ENCODE measurements at places on chromosomes 16 and 17.

- DNase-seq = no peak
These were observed 4.6 kb downstream of the GAS2L2 start for GRCh38 chr17:35748341-35748841.

DNA sequence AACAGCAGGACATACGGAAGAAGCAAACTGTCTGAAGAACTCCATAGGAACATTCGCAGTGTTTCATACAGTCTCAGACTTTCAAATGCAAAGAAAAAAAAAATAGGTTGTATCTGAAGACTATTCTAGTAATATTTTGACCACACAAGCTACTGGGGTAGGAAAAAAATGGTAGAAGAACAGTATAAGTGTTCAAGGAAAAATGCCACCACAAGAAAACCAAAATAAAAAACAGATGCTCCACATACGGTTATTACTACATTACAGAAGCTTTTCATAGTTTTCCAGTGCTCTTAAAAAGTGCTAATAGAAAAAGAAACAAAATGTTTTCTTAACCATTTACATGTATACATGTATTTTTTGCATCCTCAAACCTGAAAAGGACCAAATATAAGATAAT is 3.7 kb downstream of the NCOR1 start:
- DNase-seq = no peak

DNA sequence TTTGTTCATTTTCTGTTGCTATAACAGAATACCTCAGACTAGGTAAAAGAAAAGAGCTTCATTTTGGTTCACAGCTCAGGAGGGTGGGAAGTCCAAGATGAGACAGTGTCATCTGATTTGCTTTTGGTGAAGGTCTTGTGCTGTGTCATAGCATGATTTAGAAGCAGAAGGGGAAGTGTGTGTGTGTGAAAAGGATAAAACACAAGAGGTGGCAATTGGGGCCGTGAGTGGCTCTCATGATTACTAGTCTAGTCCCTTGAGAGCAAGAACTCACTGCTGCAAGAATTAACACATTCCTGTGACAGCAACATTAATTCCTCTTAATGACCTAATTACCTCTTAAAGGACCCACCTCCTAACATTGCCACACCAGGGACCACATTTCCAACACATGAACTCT is 8.3 kb downstream of the SLC35G3 start:
- no peak for DNase-seq

- DNase-seq = peak; percentile 55
These were observed 1.4 kb upstream of the WDR45B start for GRCh38 chr17:82649501-82650261.
